ENCODE measurements at places on chromosomes 1 and 21.

DNA sequence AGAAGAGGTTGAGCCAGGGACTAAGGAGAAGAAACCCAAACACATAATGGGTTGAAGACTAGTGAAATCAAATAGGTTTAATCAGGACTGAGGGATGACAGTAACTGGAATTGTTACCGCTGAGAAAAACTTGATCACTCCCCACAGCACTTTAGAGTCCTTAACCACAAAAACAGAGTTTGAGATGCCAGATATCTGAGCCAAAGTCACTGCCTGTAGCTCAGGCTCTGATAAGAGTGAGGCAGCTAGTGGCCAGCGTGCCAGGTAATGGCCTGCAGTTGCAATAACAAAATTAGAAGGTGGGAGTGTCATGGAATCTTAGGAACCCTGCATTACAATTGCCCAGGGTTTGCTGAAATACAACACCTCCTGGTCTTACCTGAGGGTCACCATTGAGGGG is 48.0 kb downstream of the PRKAB2 start:
- DNase-seq, result no peak

DNA sequence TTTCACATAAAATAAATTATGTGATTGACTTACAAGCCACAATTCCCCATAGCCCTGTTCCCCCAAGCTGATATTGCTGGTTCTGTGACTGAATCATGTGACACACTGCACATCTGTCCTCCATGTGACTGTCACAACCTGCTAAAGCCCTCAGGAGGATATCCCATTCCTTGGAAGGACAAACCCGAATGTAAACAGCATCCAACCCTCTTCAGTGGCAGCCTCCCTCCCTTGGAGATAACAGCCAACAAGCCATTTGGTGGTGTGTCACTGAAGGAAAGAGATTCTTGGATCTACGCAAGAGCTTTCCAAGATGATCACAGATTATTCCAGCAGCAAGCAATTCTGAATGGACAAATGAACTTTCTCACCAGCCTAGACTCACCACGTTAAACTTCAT is 153.9 kb upstream of the TIAM1 start:
- no peak for DNase-seq

GRCh38 chr1:53111073-53111556 is 31.3 kb downstream of the SLC1A7 start:
- no peak for DNase-seq

- DNase-seq, result no peak
These were observed 8.6 kb downstream of the FNDC5 start for GRCh38 chr1:32861904-32862695.

GRCh38 chr1:172818841-172819527 is 160.1 kb downstream of the FASLG start:
- DNase-seq, result no peak

- DNase-seq, result no peak
These were observed 50.6 kb downstream of the NPHP4 start for GRCh38 chr1:5941671-5942070.

DNA sequence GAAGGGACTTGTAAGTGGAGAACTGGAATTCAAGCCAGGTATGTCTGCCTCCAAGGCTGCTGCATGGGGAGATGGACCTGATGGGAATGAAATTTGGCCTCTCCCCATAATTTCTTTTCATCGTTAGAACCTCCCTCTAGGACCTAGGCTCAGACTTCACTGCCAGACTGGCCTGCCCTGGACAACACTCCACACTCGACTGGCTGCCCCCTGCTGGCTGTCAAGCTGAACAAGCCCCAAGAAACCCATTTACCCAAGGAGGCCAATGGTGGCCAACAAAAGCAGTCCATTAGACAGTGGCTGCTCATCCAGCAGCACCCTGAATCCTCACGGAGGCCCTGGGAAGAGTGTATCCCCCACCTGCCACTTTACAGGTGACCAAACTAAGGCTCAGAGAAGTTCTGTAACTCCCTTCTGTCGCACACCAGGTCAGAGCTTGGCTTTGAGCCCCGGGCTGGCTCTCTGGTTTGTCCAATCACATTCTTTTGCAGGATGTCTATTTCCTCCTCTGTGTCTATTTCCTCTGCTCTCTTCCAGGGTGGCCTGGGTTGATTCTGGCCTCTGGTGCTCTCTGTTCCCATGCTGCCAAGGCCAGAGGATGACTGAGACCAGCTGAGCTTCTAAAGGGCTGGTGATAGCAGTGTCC is 3.8 kb downstream of the RNF186 start:
- no peak for DNase-seq

DNA sequence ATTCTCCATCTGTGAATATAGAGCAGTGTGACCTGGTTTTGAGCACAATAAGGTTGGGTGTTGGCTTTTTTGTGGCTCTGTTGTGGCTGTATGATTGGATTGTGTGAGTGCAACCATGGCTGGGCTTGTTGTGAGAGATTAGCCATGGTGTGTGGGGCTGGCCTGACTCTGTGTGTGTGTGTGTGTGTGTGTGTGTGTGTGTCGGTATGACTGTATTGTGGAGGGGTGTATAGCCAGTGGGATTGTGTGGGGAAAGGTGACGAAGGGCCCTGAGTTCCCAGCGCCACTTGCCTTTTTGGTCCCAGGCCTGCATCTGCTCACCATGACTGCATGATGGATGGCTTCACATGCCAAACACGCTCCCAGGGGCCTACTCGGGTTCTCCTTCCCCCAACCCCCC is 5.9 kb upstream of the SLC6A9 start:
- no peak for DNase-seq

DNA sequence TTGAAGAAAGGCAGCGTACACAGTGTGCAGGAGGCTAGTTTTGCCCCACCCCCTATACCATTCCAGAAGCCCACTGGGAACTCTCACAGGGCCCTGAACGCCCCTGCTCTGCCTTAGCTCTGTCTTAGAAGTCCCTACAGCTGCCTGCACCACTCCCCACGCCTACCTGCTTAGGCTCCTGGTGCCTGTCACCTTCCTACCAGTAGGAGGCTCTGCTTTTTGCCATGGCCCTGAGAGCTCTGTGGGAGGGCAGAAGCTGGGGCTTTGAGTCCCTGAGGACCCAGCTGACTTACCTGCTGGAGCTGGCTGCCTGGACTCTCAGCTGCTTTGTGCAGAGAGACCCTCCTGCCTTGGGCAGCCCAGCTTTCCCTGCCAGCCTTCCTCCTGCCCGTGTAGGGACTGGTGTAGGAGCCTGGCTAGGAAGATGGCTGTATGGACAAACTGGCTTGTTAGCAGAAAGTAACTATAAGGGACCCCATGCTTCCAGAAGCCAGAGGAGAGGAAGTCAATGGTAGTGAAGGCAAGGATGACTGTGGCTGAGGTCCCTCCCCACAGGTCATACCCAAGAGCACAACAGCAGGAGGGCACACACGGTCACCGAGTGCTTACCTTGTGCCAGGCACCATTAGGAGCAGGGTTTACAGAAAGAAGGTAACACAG is 9.8 kb upstream of the CELSR2 start:
- DNase-seq, result no peak

DNA sequence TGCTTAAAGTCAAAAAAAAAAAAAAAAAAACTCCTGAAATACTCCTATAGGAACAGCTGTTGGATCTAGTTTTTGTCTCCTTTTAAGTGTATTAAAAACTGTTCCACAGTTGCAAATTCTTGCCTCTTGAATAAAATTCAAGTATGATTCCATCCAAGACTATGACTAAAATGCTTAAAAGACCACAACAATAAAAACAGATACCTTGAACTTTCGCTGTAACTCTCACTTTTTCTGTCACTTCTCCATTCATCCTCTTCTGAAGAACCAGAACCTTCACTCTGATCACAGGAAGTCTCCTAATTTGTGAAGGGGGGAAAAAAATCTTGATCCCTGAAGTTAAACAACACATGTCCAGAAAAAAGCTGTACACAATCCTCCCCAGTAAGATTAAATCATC is 55.0 kb upstream of the PSMG1 start:
- no peak for DNase-seq

- no peak for DNase-seq
These were observed 40.4 kb downstream of the PHC2 start for GRCh38 chr1:33390542-33390941.

- DNase-seq, result no peak
These were observed 2.8 kb downstream of the PLA2G5 start for GRCh38 chr1:20072771-20073170.

- no peak for DNase-seq
These were observed 18.3 kb upstream of the IL6R start for GRCh38 chr1:154386643-154387352.

DNA sequence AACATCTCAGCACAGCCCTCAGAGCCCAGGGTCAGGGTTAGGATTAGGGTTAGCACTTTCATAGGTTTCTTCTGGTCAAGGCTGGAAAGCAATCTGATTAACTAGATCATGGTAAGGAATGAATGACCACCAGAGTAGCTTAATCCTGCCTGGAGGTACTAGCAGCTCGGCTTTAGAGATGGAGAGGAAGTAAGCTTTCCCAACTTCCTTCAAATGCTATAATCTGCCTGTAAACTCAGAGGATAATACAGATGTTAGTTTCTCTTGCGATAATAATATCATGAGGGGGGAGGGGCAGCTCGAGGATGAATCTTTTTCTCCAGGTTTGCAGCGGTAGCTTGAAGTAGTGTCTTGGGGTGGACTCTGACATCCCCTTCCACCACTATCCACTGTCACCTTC is 194.9 kb downstream of the HIVEP3 start:
- DNase-seq, result no peak

- DNase-seq, result peak; percentile 81
These were observed 539 bp downstream of the ATP8B2 start for GRCh38 chr1:154325583-154326545.

DNA sequence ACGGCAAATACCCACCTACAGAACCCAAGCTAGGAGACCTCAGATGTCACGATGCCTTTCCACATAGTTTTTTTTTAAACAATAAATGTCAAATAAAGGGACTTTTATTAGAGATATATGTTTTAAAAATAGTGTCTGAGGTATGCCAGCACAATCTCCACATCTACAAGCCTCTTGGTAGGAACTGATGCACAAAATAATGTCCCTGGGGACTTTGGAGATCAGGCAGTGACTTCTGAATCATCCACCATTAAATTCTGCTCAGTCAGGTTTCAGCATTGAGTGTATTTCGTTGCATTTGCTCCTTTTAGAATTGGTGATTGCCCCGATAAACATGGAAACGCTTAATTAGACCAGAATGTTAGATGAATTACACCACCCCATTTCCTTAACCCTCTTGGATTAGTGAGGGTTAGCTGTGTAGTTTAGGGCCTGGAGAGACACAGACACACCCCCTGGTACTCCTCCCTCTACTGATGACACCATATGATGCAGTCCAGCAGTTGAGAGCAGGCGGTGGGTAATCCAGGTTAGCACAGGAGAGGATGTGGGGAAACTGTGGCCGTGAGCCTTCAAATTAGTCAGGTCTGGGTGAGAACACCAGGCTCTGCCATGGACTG is 33.6 kb downstream of the LGR6 start:
- DNase-seq, result no peak

- DNase-seq, result peak; percentile 20
These were observed 70.2 kb downstream of the FOXD2 start for GRCh38 chr1:47507881-47508701.
